Activated T-cell treated with anti-CD3 and anti-CD28 coated beads for 24 hours (primary cell): ENCODE measurements at places on chromosomes 4 and X.

- DNase-seq = no peak
Observed at GRCh38 chr4:95660719-95661118, 111.9 kb upstream of the UNC5C start.

- no peak for DNase-seq
Observed at GRCh38 chrX:32116047-32116446, 1044.2 kb upstream of the FTHL17 start.

DNA sequence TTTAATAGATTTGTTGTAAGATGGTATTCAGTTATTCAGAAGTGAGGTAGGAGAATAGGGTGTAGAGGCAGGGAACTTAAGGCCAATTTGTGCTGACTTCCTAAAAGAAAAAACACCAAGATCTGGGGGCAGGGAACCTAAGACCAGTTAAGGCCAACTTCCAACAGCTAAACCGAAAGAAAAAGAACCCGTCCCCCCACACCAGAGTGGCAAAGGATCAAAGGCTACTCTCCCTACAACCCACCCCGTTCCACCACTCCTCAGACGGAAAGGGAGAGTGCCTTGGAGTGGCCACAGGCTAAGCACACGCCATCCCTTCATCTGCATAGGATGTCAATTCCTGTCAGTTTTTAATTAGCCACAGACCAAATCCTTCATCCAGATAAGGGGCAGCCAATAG lies 3.7 kb upstream of the ZNF718 start:
- no peak for DNase-seq

GRCh38 chr4:24287096-24287495 lies 297.3 kb downstream of the DHX15 start:
- DNase-seq = no peak

DNA sequence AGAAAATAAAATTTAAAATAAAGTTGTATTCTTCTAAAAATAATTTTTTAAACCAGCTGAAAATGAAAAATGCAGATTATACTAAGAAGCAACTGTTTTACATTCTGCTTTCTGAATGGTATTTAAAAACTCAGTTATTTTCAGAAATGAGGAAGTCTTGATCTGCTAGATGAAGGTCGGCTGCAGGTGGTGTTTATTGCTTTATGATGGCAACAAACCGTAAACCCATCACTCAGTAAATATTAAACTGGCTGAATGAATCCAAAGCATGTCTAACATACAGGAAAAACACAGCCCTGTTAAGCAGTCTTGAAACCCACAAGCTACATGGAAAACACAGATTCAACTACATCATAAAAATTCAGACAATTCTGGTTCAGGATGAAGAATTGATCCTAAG lies 29.3 kb downstream of the DYNLT3 start:
- DNase-seq = no peak

DNA sequence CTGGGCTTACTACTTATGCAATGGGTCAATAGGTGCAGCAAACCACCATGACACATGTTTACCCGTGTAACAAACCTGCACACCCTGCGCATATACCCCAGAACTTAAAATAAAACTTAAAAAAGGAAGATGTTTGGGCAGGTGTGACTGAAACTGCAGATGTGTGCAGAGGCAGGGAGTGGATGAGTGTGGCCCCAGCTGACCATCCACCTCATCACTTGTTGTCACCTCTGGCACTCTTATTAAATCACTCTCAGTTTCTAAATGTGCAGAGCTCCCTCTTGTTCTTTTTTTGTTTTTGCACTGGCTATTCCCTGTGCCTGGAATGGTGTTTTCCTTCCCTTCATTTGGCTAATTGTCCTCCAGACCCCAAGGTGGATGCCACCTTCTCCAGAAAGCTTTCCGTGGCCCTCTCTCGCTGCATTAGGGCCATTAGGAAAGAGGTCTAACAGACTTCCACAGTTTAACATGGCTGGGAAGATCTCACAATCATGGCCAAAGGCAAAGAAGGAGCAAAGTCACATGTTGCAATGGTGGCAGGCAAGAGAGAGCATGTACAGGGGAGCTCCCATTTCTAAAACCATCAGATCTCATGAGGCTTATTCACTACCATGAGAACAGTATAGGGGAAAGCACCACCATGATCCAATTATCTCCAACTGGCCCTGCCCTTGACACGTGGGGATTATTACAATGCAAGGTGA lies 58.5 kb downstream of the SLC2A9 start:
- no peak for DNase-seq

DNA sequence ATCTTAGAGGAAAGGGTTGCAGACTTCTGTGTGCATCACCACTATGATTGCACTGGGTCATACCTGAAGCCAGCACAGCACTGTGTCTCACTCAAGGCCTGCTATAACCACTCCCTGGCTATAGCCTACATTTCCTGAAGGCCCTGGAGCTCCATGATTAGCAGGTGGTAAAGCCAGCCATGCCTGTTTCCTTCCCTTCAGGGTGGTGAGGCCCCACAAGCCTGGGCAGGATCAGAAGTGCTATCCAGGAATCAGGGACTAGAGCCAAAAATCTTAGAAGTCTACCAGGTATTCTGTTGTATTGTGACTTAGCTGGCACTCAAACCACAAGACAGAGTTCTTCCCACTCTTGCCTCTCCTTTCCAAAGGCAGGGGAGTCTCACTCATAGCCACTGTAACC lies 734.6 kb downstream of the GLUD2 start:
- DNase-seq = no peak

- DNase-seq = peak; percentile 30
Observed at GRCh38 chrX:153400146-153401132, 711 bp downstream of the PNMA6E start.

GRCh38 chrX:43446752-43447151 lies 209.3 kb upstream of the MAOA start:
- DNase-seq = no peak

- DNase-seq = no peak
Observed at GRCh38 chr4:137609718-137610430, 77.6 kb upstream of the PCDH18 start.

GRCh38 chrX:150768132-150768485 lies 74.9 kb downstream of the MTMR1 start:
- no peak for DNase-seq

- no peak for DNase-seq
Observed at GRCh38 chr4:23957465-23957864, 67.6 kb upstream of the PPARGC1A start.

DNA sequence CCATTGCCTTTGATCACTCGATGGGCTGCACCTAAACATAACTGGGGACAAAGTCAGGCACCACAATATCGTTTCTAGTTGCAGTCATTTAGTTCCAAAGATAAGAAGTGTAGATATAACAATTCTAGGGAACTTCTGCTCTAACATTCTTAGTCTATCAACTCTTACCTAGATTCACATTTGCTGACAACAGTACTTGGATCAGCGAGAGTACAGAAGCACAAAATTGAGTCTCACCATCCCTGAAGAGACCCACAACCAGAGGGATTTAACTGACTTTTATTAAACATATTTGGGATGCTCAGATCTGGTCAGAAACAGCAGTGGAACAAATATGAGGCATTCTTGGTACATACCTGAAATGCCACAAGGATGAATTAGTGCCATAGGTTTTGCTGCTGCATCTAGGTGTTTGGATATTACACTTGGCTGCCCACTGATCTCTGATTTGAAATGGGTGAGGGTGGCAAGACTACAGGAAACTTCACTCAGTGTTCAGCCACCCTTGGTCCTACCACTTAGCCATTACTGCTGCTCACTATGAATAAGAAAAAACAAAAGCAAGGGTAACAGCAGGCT lies 28.9 kb upstream of the HUWE1 start:
- no peak for DNase-seq

DNA sequence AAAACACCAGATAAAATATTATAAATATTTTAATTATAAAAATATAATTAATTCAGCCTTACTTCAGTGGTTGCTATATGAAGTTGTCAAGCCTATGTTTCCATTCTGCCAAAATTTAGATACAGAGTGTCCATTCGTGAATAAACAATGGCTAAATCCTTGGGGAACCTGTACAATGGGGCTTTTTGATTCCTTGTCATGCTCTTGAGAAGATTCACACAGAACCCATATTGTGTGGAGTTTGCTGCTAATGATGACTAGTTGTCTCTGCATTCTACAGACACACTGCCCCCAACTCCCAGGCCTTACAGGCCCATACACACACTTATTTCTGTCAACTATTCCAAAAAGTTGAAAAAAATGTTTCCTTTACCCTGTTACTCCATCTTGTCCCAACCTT lies 33.4 kb upstream of the MAGEC2 start:
- DNase-seq = no peak

- no peak for DNase-seq
Observed at GRCh38 chr4:57548856-57549255, 438.7 kb upstream of the IGFBP7 start.

DNA sequence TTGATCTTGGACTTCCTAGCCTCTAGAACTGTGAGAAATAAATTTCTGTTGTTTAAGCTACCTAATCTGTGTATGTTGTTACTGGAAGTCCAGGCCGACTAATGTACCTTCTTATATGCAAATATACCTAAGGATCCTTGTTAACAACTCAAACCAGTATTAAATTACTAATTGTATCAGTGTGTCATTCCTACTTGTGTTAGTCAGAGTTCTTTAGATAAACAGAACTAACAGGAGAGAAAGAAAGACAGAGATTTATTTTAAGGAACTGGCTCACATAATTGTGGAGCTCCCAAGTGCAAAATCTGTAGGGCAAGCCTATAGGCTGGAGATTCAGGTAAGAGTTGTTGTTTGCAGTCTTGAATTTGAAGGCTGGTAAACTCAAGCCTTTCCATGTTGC lies 120.0 kb downstream of the ADGRL3 start:
- no peak for DNase-seq

DNA sequence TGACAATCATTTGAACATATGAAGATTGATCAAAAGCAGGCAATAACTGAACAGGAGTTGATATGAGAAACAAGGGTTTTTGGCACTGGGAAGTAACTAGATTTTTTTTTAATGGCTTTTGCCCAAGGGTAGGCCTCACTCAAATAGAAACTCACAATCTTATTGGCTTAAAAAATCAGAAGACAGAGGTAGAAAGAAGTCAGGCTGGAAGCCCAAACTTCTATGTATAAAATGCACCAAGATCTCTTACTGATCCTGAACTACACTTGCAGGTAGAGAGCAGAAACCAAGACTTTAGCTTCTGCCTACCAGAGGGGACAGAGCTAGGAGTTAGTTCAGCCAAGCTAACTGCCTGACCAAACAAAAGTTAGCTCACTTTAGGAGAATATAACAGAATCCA lies 74.9 kb downstream of the ADGRA3 start:
- no peak for DNase-seq

DNA sequence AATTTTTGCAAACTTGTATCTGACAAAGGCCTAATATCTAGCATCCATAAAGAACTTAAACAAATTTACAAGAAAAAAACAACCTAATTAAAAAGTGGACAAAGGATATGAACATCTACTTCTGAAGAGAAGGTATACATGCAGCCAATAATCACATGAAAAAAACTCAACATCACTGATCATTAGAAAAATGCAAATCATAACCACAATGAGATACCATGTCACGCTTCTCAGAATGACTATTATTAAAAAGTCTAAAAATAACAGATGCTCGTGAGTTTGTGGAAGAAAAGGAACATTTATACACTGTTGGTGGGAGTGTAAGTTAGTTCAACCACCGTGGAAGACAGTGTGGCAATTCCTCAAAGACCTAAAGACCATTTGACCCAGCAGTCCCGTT lies 24.0 kb downstream of the CEP44 start:
- DNase-seq = no peak

DNA sequence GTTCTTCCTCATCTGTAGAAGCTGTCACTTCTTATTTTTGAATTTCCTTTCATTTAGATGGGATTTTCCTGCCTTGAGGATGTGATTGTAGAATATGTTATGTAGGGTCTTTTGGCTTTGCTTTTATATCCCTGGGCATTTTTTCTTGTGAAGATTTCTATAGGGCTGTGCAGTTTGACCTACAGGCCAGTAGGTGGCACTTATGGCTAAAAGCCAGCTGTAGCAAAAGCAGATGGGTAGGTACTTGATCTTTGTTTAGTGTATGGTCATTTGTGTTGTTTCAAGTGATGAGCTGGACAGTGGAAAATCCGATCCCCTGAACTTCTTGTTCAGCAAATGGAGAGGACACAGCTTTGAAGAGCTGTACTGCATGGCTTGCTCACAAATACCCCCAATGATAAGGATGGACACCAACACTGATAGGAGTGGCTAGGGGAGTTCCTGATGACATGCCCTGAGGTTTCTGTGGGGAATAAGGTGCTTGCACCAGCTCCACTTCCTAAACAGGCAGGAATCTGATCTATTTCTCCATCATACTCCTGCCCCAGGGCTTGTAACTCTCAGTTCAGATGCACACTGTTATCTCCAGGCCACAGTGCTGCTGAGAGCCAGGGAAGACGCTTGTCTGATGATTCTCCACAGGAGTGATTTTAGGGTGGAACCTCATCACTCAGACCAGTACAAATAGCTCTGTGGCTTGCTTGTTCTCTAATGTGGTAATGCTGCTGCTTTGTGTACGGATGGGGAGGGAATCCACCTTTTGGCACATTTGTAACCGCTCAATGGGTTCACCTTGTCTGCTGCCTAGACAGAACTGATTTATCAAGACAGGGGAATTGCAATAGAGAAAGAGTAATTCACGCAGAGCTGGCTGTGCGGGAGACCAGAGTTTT lies 417.1 kb upstream of the MAGEB16 start:
- no peak for DNase-seq

DNA sequence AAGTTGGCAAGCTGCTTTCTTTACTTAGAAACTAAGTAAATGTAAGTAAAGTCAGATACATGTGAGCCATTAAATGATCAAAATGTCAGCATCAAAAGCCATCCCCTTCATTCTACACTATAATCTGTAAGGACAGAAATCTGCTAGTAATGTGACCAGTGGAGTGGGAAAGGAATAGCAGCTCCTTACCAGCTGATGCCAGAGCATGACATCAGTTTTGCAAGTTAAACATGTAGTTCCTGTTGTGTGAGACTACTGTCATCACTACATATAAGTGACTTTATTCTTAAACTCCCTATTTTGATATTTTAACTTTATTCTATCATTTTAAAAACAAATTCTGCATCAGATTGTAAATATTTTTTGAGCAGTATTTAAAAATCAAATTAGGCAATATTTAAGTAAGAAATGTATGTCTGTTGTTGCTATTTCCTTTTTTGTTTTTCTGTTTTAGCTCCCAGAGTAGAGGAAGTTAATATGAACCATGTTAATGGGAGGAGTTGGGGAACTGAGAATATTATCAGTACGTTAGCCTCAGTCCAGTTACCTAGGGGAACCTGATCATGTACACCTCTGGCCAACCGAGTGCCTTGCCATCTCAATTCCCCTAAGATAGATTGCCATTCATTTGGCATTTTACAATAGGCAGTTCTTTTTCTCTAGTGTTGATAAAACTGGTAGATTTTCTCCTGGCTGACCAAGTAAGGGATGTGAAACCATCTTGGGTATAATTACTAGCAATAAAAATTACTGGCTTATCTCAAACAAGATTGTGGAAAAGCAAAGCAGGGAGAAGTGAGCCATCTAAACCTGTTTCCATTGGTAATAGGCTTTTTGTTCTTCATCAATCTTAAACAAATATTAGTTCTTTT lies 34.7 kb downstream of the CCNI start:
- no peak for DNase-seq

GRCh38 chr4:145828802-145829485 lies 109.7 kb downstream of the ZNF827 start:
- no peak for DNase-seq

GRCh38 chr4:54073271-54073880 lies 9.0 kb upstream of the CHIC2 start:
- DNase-seq = no peak
